ENCODE measurements at places on chromosomes 2 and 18.

- DNase-seq, result no peak
These were observed 36.0 kb downstream of the GCA start for GRCh38 chr2:162379719-162380580.

GRCh38 chr18:36107477-36107876, 21.7 kb downstream of the SLC39A6 start:
- DNase-seq, result no peak

- no peak for DNase-seq
These were observed 22.6 kb upstream of the SULT1C3 start for GRCh38 chr2:108217211-108217610.

DNA sequence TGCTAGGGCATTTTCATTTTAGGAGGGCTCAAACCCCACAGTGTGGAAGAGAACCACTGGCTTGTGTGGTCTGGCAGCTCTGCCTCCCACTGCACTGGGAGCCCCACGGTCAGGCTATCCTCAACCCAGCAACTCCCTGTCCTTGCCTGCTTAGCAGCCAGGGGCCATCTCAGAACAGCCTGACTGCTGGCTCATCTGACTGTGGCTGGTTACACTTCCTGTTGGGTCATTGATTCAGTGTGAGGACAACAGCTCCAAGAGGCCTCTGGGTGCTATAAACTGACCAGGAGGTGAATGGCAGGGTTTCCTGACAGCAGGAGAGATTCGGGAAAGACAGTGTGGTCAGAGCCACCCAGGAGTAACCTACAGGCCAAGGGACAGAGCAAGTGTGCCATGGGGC, 40.1 kb downstream of the AMER3 start:
- no peak for DNase-seq

- DNase-seq, result no peak
These were observed 14.2 kb upstream of the GAL3ST2 start for GRCh38 chr2:241762321-241762932.

DNA sequence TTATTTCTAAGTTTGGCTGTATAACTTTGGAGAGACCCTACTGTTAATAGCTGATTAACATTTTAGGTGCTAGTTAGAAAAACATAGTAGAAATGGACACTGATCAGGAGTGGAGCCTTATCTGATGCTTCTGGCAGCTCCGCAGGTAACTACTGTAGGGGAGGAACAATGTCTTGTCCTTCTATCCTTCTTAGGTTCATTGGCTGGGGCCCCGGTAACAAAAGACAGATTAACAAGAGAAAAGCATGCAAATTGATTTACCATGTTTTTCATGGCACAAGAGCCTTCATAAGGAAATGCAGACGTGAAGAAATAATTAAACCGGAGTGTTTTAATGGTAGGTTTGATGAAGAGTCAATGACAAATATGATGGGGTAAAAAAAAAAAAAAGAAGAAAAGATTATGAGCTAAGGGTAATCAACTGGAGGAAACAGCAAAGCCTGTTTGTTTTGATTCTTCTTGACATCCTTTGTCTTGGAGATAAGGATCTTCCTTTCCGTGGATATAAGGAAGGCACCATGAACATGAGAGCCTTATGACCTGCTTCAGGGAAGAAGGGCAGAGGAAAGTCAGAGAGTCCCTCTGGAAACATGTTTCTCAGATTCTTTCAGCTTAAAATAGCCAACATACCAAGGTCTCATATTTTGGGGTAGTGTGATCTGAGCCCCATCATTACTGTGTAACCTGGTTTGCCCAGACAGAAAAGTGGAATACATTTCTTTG, 62.4 kb upstream of the GCFC2 start:
- DNase-seq, result no peak

GRCh38 chr2:77999376-77999775, 477.2 kb upstream of the LRRTM4 start:
- no peak for DNase-seq

DNA sequence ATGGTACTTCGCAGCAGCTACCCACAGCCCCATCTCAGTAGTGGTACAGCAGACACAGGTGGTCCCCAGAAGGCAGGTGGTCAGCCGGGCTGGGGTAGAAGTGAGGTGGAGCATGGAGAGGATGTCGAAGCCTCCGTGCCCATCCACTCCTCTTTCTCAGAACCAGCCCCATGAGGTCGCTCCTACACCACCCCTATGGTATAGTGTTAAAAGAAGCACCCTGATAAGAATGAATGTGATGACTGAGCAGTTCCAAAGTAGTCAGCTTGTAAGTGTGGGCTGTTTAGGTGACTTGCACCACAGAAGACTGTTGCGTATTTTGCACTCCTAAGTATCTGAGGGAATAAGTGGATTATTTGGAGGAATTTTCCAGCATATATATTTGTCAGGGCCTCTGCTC, 111.3 kb downstream of the WDSUB1 start:
- DNase-seq, result no peak

- DNase-seq, result no peak
These were observed 49.4 kb upstream of the SH3RF3 start for GRCh38 chr2:109079590-109079989.

DNA sequence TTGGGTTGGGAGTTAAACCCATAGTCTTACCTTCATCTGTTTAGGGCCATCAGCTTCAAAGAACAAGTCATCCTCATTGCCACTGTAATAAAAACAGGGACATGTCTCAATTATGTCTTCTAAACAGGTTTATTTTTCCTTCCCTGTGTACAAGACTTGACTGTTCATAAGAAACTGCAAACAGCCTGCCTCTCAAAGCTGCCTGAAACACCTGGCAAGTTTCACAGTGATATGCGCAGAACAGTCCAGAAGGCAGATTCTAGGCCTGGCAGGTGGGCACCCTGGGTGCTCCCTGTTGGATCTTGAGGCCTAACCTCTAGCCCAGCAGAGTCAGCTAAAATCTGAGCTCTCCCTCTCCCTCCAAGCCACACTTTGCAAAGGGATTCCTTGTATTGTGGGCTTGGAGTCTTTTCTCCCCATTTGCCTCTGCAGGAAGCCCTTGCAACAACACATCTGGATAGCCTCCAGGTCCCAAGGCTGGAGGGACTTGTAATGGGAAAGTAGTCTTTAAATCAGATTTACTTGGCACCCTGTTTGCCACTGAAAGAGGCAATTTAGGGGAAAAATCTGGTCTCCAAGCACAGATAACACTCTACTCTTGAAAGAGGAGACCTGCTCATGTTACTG, 930 bp downstream of the IL1B start:
- DNase-seq, result no peak

- no peak for DNase-seq
These were observed 60.4 kb upstream of the NABP1 start for GRCh38 chr2:191617575-191617974.

DNA sequence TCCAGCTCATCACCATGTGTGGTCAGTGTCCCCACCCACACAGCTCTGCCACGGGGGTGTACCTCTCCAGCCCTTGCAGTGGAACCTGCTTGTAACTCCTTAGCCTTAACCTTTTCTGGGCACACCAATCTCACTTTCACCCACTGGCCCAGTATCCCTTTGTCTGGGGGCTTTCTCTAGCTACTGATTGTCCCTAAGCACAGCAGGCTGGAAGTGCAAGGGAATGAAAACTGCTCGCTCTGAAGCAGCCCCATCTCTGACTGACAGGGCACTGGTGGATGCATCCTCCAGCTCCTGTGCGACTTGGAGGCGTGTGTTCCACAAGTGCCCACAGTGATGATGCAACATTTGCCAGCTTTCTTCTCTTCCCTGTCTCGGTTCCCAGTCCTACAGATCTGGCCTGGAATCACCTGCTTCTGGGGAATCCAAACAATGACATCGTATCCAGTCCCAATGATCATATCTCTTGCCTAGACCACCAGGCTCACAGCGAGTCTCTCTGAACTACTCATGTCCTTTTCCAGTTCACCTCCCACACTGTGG, 33.6 kb downstream of the SCTR start:
- DNase-seq, result no peak

All from HepG2 (cell line).